ENCODE measurements at places on chromosomes 5 and 9. TPM values are rescaled to one million over a fixed set of nuclear protein-coding genes. Genes with fewer than 3 reads are reported as not detected.

- peak; percentile 9 for DNase-seq
- H3K27me3 ChIP-seq, result peaks cover 47% of the 10 kb centered on the region
- H3K4me1 ChIP-seq, result no peaks in the 10 kb centered on the region
- H3K36me3 ChIP-seq, result no peaks in the 10 kb centered on the region
- H3K27ac ChIP-seq, result no peak overlapping the region
Measured at GRCh38 chr9:121459513-121459912, 40.1 kb downstream of the GGTA1 start.

DNA sequence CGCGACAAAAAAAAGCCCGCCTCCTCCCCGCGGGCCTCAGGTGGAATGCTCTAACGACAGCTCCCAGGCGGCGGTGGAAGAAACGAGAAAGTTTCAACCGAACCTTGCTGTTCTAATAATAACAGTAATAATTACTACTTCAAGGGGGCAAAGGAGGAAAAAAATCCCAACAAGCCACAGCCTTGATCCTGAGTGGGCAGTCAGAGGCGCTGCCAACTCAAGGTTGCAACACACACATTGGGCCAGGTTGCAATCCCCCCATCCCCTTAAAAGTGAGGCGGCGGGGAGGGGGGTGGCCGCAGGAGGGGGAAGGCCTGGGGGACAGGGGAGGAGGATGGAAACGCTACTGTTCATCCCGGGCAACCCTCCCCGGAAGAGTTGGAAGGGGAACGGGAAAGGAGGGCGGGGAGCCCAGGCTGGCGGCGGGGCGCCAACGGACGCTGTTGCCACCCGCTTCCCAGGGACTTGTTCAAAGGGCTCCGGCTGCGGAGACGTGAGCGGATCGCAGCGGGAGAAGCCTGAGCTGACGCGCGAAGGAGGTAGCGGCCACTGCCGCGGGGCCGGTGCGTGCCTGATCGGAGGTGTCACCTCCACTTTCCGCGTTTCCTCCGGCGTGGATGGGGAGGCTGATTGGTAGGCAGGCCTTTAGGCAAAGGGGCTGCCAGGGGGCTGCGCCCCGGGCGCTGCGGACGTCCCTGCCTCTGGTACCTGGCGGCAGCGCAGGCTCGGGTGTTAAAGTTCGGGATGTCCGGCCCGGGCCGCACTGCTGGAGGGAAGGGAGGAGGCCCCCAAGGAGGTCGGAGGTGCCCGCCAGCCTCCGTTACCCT, 647 bp downstream of the SMARCA2 start:
- no peaks in the 10 kb centered on the region for H3K36me3 ChIP-seq
- peak overlapping the region; percentile 82 for H3K4me3 ChIP-seq
- H3K27ac ChIP-seq, result peak overlapping the region; percentile 87
- H3K4me1 ChIP-seq, result peaks cover 29% of the 10 kb centered on the region
- peak; percentile 81 for DNase-seq

DNA sequence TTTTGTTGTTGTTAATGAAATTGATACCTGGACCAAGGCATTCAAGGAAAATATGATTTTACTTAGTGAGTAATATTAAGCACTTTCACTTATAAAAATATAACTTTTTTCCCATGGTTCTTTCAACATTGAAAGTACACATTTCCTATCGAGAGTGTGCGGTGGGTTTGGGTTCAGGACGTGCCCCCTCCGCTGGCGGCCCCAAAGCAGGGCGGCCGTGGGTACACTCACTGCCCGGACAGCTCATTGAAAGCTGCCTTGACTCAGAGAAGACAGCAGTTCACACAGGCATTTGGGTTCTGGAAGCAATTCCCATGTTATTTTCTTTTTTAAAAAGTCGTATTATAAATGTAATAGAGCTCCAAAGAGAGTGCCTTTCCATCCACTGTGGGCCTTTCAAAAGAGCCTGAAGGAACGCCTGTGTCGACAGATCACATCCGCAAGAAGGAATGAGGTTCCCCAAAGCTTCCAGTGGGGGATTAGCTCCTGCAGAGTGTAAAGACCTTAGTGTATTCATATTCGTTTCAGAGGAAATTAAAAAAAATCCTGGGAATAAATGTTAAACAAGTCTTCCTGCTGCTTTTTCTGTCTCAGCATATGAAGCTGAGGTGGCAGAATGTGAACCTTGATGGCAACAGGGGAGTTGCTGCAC, 74.3 kb downstream of the PRDM6 start:
- no peaks in the 10 kb centered on the region for H3K36me3 ChIP-seq
- no peak for DNase-seq
- H3K27me3 ChIP-seq, result peaks cover 24% of the 10 kb centered on the region
- H3K4me1 ChIP-seq, result peaks cover 2% of the 10 kb centered on the region

- 0 out of 2 replicates have a peak, but pooled peaks cover 1% of the 10 kb centered on the region for H3K36me3 ChIP-seq
- H3K4me1 ChIP-seq, result no peaks in the 10 kb centered on the region
- H3K27ac ChIP-seq, result no peak overlapping the region
- no peak overlapping the region for H3K4me3 ChIP-seq
- DNase-seq, result peak; percentile 44
Measured at GRCh38 chr9:133048595-133048994, 13.2 kb upstream of the CEL start.

DNA sequence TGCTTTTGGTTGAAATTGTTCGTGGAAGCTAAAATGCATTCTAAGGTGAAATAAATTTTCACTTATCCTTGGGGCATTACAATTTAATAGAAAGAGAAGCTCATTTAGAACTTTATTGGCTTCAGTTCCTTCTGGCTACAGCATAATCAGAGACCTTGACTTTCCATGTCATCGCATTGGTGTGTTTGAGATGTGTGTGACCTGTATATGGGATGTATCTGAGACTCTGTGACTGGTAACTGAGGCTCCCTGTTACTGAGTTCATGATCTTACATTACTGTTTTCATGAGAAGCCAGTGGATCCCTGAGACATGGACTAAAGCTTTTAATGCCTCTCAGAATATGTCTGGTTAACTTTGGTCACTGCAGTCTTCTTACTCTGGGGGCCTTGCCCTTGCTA, 32.5 kb downstream of the SH3GL2 start:
- H3K4me3 ChIP-seq, result no peak overlapping the region
- H3K27ac ChIP-seq, result no peak overlapping the region
- no peak for DNase-seq
- peaks cover 4% of the 10 kb centered on the region for H3K27me3 ChIP-seq

DNA sequence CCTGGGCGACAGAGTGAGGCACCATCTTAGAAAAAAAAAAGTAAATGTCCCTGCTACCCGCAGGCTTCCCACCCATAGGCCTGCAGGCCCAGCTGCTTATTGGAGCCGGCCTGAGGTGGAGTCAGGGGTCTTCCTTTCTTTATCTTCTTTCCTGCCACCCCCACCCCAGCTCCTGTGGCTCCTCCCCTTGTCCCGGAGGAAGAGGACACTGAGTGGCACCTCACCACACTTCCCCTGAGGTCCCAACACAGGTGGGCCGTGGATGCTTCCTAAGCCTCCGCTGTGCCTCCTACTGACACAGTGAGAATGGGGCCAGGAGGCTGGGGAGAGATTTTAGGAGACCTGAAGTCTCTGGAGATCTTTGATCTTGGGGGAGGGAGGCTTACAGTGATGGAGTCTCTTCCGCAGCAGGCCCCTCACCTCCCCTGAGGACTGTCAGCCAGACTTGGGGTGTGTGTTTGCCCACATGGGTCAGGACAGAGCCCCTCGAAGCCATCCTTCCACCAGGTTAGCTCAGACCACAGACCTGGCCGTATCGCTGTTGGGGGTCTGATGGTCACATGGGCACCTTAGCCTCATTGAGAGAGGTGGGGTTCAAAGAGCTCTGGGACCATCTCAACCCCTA, 135.4 kb upstream of the IER5L start:
- H3K4me1 ChIP-seq, result peaks cover 28% of the 10 kb centered on the region
- H3K36me3 ChIP-seq, result no peaks in the 10 kb centered on the region
- no peak overlapping the region for H3K27ac ChIP-seq
- no peak overlapping the region for H3K4me3 ChIP-seq
- no peaks in the 10 kb centered on the region for H3K27me3 ChIP-seq

GRCh38 chr9:130426467-130426773, 18.3 kb upstream of the ASS1 start:
- peaks cover 13% of the 10 kb centered on the region for H3K4me1 ChIP-seq
- no peak overlapping the region for H3K4me3 ChIP-seq
- no peaks in the 10 kb centered on the region for H3K36me3 ChIP-seq
- no peaks in the 10 kb centered on the region for H3K27me3 ChIP-seq
- no peak overlapping the region for H3K27ac ChIP-seq

Gene STC2
- total RNA-seq, result 281 TPM

Gene CDO1
- total RNA-seq, result 0.89 TPM

Measured in GM23248 (cell line).